H9 (cell line): ENCODE measurements at places on chromosomes 2 and 18.

- peak; percentile 67 for DNase-seq
These were observed 17.0 kb upstream of the CRYBA2 start for GRCh38 chr2:219010162-219010756.

GRCh38 chr18:22136395-22136794 is 33.0 kb upstream of the GATA6 start:
- DNase-seq = no peak

GRCh38 chr2:140808820-140809219 is 1322.0 kb downstream of the LRP1B start:
- no peak for DNase-seq

- no peak for DNase-seq
These were observed 106.5 kb upstream of the MAP3K20 start for GRCh38 chr2:172969166-172969565.

DNA sequence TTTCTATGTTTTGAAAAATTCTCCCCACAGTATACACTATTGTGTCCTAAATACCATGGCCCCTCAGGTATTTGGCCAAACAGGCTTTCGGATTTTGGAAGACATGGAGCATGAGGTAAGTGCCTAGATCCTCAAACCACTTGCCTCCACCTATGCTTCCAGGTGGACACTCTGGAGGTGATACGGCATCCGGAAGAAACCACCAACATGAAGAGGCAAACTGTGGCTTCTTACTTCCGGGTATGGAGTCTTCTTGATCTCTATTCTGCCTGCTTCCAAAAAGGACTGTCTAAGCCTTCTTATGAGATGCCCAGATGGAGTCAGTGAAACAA is 252.0 kb upstream of the SP5 start:
- no peak for DNase-seq

DNA sequence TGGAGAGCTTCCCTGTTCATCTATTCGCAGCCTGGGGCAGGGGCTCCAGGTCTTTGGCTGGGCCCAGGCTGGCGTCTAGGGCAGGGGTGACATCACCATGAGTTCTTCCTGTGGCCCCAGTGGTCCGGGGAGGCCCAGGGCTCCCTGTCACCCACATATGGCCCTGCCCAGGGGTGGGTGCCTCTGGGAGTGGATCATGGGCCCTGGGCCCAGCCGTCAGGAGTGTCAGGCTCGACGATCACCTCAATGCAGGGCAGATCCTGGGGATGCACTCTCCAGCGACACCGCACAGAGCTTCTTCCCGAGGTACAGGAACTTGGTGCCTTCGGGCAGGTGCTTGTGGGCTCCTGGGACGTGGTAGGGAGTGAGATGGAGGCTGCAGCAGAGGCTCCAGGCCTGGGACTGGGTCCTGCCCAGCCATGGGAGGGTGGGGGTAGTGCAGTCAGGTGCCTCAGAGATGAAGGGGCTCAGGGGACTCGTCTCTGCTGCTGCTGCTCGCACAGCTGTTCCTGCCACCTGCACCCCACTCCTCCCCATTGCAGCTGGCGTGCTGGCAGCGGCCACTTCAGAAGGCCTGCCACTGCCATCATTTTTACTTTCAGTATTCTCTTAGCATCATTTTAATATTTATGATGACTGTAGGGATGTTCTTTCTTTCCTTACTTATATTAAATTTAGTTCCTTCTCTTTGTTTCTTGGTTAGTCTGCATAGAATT is 196.0 kb upstream of the VRK2 start:
- DNase-seq = no peak

DNA sequence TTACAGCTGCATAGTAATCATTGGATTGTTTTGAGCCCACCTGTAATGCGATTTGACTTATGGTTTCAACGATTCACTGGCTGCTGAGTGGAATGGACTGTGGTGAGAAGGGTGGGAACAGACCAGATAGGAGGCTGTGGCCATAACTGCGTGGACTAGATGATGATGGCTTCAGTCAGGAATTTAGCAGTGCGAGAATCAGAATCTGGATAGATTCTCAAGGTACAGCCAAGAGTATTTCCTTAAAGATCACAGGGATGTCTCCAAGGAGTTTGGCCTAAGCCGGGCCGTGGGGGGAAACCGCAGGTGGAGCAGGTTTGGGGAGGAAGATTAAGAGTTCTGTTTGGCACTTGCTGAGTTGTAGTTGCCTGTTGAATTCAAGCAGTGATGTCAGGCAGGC is 44.0 kb upstream of the CHMP1B start:
- no peak for DNase-seq

- DNase-seq = no peak
These were observed 1.4 kb downstream of the ANO7 start for GRCh38 chr2:241189856-241190201.

DNA sequence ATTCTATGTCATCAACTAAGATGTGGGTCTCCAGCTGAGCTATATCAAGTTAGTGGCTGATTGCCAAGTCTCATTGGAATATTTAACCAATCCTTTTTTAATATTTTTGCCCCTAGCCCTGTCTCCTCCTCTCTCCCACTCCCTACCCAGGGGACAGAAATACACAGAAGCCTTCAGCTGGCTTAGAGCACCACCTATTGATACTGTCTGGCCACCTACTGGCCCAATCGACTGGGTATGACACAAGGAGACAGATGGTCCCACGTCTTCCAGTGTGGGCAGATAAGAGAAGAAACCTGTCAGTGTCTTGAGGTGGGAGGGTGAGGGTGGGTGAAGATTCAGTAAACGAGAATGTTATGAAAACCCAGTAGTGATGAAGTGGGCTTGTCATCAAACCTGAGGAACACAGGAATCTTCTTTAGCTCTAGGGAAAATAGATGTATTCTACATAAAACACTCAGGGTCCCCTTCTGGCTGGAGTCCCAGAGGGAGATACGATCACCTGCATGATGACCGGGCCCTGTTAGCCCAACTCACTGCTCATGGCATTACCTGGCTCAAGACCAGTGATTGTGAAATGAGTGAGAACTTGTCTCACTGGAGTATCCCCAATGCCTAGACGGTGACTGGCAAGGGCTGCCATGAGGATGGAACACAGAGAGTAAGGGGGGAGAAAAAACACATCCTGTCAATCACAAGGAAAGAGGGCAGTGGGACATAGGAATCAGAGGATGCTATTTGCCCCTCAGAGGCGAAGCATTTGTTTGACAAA is 26.7 kb downstream of the POLR1A start:
- no peak for DNase-seq

GRCh38 chr18:10562773-10563160 is 36.9 kb downstream of the NAPG start:
- DNase-seq = no peak
